Bronchial epithelial cell (primary cell): ENCODE measurements at places on chromosomes 2 and 18. TPM values are rescaled to one million over a fixed set of nuclear protein-coding genes. Genes with fewer than 3 reads are reported as not detected.
A peak's percentile ranks its signal among the peaks of the same experiment; 100 is the strongest.

GRCh38 chr2:8494589-8494988 is 187.3 kb upstream of the ID2 start:
- no peak for DNase-seq

- DNase-seq = no peak
These were observed 23.1 kb downstream of the ICOS start for GRCh38 chr2:203959672-203960071.

GRCh38 chr18:11587846-11588245 is 21.6 kb upstream of the SLC35G4 start:
- no peak for DNase-seq

GRCh38 chr2:169184074-169184473 is 114.7 kb downstream of the DHRS9 start:
- peak; percentile 75 for DNase-seq

DNA sequence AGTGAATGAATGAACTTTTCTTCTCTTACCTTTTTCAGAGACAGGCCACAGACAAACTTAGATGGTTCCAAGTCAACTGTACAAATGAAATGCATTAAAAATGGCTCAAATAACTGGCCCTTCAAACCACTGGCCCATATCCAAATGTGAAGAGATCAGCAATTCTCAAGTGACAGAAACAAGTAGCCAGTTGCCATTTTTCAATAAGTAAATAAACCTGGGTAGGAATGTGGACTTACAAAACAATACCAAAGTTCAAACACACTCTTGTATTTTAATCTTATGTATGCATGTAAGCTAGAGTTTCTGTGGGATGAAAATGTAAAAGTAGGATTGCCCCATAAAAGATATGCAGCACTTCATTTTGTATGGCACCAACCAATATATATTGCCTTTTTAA is 129.2 kb downstream of the MEP1B start:
- no peak for DNase-seq

- no peak for DNase-seq
These were observed 119.9 kb upstream of the PIEZO2 start for GRCh38 chr18:11269257-11269656.

The DSC3 gene
- total RNA-seq = 193 and 198 TPM in 2 replicates

The LCT gene
- under 0.01 TPM in 1 of 2 replicates, not detected in the other for total RNA-seq

The PLA2R1 gene
- 2.1 and 4.5 TPM in 2 replicates for total RNA-seq

The HOXD1 gene
- not detected in 2 replicates for total RNA-seq
